ENCODE measurements at places on chromosomes 11 and 22.

DNA sequence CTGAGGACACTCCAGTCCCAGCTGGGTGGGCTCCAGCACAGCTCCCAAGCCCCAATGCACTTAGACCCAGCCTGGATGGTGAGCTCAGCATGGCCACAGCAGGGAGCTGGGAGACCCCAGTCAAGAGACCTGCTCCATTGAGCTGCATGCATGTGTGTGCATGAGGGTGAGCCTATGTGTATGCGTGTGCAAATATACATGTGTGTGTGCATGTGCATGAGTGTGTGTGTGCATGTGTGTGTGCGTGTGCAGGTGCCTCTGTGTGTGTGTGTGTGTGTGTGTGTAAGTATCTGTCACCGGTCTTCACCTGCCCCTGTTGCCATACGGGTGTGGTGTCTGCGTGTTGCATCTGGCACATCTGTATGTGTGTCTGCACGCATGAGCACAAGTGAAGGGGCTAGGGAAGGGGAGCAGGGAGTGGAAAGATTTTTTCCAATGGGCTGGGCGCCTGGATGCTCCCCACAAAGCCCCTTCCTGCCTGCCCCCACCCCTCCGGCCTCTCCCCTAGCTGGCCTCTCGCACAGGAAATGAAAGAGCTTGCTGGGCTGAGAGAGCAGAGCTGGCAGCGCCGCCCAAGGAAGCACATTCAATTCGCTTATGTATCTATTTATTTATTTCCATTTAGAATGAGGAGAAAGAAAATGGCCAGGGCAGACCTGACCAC lies 4.1 kb downstream of the TSPAN32 start:
- DNase-seq: no peak

DNA sequence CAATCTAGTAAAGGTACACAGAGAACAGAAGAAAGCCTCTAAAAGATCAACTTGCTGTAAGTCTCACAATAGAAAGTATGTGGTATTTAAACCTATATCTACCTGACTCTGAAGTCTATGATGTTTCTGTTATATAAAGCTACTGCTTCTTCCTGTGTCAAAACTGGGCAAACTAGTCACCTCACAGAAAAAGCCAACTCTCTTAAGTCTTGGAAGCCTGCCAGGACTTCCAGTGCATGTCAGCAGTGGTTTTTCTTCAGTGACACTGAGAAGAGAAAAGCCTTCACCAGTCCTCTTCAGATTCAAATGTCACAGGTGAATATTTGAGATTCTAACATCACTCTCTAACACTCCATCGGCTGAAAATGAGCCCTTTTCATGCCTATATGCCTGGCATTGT lies 808.0 kb downstream of the DLG2 start:
- no peak for DNase-seq

DNA sequence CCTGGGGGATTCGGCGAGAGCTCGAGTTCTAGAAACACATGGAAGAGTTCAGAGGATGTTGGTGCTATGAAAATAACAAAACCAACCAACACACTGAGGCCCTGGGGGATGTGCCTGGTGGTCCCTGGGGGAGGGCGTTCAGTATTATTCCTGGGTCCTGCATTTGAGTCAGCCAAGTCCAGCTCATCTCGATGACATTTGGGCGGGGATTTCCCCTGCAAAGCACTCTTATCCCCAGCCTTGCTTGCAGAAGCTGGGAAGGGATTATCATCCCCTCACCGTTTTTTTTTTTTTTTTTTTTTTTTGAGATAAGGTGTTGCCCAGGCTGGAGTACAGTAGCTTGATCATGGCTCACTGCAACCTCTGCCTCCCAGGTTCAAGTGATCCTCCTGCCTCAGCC lies 2.1 kb upstream of the SMIM38 start:
- DNase-seq: no peak

- DNase-seq: no peak
Measured at GRCh38 chr11:80816966-80817365, 1376.1 kb upstream of the TENM4 start.

GRCh38 chr11:33333816-33334215 lies 76.6 kb downstream of the HIPK3 start:
- DNase-seq: no peak

- peak; percentile 51 for DNase-seq
Measured at GRCh38 chr11:113401718-113402117, 14.1 kb downstream of the ANKK1 start.

DNA sequence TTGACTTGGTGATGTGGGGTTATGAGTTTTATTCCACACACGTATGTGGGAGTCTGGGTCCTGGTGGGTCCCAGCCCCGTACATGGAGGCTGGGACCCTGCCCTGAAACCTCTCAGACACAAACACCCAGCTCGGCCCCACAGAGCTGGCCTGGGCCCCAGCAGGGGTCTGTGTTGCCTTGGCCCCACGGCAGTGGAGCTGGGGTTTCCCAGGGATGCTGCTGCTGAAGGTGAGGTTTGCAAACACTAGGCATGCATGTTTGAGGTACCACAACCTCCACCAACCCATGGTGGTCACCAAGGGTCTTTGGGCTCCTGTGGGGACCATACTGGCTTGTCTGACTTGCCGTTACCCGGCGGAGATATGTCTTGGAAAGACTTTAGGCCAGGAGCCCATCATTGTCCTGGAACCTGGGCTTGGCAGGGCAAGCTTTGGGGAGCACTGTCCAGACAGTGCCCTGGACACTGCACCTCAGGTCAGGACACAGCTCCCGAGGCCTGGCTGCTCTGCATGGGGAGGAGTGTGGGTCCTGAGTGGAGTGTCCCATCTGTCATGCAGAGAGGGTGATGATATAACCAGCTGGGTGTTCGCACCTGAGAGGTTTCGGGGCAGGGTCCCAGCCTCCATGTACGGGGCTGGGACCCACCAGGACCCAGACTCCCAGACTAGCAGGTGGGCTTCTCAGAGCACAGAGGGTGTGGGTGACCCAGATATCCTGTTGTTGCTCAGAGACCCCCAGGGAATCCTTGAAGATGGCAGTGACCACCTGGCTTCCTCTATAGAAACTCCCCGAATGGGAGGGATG lies 63.3 kb downstream of the KCNQ1 start:
- no peak for DNase-seq

- DNase-seq: no peak
Measured at GRCh38 chr22:31039393-31039792, 41.7 kb upstream of the SMTN start.

DNA sequence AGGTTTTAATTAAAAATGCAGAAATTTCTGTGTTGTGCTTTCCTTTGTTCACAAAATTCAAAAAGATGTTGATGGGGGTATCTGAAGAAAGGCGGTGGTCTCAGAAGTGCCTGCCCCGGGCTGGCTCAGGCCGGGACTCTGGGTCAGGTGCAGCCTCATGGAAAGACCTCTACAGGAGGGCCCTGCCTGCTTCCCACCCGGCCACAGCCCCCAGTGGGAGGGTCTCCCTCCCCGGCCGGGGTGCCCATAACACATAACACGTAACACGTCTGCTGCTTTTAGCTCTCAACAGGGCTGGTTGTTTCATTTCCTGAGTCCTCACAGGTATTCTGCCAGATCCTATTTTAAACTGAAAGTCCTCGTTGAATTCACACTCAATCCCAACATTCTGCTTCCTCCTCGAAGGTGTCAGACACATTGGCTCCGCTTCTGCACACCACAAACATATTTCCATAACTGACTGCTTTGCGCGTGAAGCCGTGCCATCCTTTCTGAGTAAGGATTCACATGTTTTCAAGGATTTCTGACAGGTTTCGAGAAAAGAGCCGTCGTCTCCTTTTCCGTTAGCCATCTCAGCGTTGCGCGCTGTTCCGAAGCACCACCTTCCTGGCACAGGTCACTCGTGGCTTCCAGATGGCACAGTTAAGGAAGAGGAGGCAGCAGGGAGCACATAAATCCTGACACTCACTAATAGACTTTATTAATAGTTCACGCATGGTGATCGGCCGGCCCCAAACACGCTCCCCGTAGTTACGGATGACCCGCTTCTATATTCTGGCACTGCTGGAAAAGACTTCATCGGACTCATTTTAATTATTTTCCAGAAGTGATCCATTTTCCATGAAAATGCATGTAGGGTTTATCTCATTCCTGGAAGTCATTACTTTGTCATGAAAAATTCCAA lies 569.3 kb downstream of the BRD1 start:
- no peak for DNase-seq

- no peak for DNase-seq
Measured at GRCh38 chr11:34793666-34794065, 122.5 kb downstream of the APIP start.

GRCh38 chr22:19396561-19396933 lies 35.0 kb downstream of the HIRA start:
- DNase-seq: no peak

DNA sequence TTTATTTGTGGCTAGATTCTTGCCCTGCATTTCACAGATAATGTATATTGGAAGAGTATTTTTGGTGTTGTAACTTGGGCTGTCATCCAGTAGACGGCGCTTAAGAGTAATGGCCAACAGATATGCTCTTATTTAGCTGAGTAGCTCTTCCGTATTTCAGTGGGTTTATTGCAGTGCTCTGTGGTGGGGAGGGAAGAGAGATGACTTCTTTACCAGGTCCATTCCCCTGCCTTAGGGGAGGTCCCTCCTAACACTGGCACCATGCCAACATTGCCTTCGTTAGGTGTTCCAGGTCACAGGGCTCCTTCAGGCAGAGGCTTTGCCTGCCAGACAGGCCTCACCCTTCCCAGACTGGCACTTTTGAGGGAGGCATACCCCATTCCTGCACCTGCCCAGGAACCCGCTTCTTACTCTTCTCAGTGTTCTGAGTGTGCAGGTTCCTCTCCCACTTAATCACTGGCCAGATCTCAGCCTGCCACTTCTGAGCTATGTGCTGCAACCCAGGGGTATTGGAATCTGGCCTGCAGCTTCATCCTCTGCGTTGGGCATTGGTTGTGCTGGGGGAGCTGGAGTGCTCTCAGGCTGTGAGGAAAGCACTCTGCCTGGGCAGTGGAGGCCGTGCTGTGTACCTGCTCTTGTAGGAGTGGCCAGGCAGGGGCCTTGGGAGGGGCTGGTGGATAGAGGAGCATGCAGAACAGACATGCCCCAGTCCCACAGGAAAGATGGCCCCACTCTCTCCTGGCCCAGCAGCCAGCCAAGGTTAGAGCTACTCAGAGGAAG lies 29.4 kb upstream of the SLN start:
- peak; percentile 14 for DNase-seq

DNA sequence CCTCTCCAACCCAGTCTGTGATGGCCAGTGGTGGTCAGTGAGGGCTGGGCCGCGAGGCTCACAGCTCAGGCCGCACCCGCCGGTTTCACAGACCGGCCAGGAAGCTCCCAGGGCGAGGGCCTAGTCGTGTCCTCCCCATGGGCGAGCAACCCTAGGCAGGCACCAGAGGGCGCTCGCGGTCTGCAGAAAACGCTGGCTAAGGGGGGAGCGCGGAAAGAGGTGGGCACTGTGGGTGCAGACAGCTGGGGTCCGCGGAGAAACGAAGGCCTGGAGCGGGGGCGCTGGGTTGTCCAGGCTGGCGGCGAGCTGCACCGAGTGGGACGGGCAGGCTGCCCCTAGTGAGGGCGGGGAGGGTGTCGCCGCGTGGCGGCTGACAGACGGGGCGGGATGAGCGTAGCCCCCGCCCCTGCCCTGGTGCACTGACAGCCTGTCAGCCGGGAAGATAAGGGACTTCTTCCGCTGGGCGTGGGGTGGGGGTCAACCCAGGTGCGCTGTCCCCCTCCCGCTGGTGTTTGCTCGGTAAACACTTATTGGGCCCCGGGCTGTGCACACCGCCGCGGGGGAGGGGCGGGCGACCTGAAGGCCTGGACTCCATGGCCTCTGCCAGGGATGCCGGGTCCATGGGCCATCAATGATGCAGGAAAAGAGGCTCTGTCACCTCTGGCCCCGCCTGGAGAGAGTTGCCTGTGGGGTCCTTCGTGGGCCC lies 7.5 kb downstream of the GP1BB start:
- peak; percentile 19 for DNase-seq

DNA sequence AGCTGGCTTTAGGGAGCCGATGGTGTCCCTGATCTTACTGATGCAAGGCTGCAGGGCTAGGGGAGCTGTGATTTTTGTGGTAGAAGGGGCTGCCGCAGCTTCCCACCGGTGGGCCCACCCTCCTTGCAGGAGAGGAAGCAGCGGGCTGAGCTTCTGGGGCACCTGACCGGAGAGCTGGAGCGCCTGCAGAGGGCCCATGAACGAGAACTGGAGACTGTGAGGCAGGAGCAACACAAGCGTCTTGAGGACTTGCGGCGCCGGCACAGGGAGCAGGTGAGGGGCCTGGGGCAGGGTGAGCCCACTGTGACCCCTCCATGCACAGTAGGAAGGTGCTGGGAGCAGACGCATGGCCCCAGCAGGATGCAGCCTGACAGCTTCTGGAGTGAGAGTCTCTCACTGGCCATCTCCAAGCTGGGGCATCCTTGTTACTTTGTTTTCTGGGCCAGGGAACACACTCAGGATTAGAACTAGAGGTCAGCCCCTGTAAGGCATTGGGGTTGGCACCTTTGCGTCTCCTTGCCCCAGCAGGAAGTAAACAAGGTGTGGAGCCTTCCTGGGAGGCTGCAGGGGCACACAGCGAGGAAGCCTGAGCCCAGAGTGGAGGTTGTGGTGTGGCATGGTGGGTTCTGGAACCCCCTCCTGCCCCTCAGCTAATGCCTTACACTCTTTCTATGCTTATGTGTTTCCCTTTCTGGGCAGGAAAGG lies 66.7 kb downstream of the CEP164 start:
- DNase-seq: no peak

DNA sequence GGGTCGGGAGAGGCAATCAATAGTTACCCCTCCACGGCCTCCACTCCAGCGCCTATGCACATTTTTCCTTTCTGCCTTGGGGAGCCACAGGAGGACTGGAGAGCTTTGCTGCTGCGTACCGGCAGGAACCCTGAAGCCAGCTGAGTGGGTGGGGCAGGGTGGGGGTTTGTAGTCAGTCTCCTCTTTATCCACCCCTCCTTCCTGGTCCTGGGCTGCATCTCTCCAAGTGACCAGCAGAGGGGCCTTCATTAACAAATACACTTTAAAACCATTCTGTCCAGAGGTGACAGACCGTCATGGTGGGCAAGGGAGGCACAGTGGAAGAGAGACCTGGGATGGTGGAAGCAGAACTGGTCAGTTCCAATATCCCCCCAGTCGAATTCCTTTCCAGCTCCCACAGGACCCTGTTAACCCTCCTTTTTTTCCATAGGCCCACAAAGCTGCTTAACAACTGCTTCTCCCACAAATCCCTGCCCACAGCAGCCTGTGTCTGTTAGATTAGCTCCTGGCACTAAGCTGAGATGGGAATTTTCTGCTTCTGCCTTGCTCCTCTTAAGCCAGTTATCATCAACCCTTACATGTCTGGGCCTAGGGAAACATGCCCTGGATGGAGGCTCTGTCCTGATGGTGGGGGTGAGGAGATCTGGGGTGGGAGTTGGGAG lies 3.9 kb upstream of the ABCG4 start:
- DNase-seq: peak; percentile 58

DNA sequence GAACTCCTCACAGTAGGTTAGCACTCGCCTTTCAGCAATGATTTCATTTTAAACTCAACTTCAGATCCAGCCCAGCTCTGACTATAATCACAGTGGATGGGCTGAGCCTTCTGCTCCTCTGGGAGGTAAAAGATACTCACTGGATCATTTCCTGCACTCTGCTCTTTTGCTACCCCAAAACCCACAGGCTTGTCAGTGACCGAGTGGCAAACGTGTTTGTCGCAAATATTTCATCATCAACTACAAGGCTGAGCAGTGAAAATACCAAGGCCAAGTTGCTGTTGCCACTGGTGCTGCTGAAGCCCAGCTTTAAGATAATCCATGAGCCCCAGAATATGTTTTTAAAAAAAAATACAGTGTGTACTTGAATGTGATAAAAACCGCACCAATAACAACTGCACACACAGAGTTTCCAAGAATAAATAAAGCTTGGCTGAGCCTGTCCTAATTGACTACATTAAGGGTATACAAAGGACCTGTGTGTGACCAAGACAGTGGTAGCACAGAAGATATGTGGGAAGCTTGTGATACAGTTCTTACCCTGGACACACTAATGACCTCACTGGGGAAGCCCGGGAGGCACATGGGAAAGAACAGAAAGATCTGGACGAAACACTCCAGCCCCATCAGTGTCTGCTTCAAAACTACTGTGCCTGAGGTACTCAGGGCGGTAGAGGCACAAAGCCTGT lies 41.3 kb downstream of the ABTB2 start:
- no peak for DNase-seq

Data from kidney glomerular epithelial cell (primary cell).